ENCODE measurements at places on chromosomes 2 and 18.

- DNase-seq = no peak
These were observed 47.9 kb upstream of the ACMSD start for GRCh38 chr2:134790487-134790886.

- DNase-seq = peak; percentile 49
These were observed 219.0 kb downstream of the SH3BP4 start for GRCh38 chr2:235170536-235171521.

- no peak for DNase-seq
These were observed 66.2 kb downstream of the HNMT start for GRCh38 chr2:138030459-138030858.

DNA sequence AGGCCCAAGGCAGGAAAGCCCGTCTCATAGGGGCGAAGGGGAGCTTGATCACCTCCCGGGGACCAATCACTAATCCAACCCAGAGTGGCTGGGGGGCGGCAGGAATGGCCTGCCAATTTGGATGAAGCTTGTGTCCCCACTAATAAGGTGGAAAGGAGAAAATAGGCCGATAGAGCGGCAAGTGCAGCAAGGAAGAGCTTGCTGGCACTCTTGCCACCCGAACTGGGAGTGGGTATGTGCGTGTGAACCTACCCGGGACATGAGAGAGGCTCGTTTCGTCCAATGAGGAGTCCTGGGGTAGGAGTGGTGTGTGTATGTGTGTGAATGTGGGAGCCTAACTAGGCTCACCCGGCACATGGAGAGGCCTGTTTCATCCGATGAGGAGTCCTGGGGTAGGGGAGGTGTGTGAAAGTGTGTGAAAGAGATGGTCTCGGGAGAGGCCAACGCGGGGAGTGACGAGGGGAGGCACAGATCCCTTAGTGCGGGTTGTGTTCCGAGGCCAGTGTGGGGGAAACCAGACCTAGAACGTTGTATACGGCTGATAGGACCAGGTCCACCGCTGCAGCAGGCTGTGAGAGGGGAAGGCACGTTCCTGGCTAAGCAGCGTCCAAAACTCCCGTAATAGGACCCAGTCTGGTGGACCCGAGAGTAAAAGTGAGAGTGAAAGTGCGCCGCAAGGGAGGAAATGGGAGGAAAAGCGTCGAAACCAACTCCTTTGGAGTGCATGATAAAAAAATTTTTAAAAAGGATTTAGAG, 47.1 kb upstream of the SELENOI start:
- DNase-seq = no peak

DNA sequence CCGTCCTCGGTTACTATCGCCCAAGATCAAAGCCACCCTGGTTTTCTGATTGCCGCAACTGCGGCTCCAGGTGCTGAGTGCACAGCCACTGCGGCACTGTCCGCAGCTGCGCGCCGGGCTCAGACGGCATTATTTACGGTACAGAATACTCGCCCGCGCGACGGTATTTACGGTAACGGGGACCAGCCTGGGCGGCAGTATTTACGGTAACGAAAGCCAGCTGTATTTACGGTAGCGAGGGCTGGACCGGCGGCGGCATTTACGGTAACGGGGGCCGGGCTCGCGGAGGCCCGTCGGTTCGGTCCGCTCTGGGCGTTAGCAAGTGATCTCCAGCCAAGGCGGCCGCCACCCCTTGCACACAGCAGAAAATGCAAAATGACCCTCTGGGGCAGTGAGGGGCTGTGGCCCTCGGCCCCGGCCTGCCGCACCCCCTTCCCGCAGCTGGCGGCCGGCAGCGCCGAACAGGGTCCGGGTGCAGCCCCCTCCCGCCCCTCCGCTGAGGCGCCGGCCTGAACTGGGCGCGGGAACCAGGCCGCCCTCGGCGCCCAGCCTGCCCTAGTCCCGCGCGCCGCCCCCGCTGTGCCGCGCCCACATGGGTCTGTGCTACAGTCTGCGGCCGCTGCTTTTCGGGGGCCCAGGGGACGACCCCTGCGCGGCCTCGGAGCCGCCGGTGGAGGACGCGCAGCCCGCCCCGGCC, at the start of gene GNAL:
Gene GNAL, plus strand, starts transcription at position 293 of the 697 bp plus-strand sequence. Its CDS starts 300 bp downstream, at position 593.
- peak; percentile 94 for DNase-seq

DNA sequence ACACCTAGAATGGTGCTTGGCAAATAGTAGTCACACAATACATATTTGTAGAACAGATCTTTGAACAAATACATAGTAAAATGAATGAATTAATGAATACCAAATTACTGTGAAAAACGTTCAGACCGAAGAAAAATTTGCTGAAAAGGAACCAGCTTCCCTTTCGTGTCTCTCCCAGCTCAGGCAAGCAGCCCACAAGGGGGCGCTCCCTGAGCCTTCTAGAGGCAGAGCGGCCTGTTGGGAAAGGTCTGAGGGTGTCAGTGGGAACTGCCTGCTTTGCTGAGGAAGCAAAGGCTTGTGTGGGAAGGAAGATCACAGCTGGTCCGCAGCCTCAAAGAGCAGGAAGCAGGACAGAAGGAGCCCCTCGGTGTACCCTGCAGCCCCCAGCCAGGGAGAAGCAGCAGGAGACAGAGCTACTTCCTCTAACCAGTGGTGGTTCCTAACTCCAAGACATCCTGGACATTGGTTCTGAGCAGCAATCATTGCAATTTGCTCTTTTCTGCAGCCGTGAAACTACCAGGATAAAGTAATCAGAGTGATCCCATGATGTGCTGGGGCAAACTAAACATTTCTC, 231.1 kb downstream of the ANKRD30B start:
- no peak for DNase-seq

Measured in MM.1S (cell line).